ENCODE measurements at places on chromosomes 7 and 10.

DNA sequence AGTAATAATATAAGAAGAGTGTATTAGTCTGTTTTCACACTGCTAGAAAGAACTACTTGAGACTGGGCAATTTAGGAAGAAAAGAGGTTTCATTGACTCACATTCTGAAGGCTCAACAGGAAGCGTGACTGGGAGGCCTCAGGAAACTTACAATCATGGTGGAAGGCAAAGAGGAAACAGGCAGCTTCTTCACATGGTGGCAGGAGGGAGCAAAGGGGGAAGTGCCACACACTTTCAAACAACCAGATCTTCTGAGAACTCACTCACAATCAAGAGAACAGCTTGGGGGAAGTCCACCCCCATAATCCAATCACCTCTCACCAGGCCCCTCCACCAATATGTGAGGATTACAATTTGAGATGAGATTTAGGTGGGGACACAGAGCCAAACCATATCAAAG is 212.5 kb upstream of the HDAC9 start:
- DNase-seq, result no peak

GRCh38 chr10:100895346-100895745 is 17.4 kb upstream of the SLF2 start:
- no peak for DNase-seq

DNA sequence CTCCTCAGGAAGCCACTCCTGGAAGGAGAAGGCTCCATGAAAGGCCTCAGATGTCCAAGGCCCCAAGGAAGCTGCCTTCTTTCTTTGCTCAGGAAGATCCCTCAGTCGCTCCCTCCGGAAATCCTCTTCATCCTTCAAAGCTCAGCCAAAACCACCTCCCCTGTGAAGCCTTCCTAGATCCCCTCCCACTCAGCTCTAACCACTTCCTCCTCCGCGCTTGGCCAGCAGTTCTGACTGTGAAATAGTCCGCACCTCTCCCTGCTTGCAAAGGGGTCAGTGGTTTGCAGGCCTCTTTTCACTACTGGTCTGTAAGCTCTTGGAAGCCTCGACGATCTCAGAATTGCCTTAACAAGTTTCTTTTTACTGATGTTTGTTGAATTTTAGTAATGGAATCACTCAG is 23.9 kb downstream of the PYROXD2 start:
- DNase-seq, result no peak

DNA sequence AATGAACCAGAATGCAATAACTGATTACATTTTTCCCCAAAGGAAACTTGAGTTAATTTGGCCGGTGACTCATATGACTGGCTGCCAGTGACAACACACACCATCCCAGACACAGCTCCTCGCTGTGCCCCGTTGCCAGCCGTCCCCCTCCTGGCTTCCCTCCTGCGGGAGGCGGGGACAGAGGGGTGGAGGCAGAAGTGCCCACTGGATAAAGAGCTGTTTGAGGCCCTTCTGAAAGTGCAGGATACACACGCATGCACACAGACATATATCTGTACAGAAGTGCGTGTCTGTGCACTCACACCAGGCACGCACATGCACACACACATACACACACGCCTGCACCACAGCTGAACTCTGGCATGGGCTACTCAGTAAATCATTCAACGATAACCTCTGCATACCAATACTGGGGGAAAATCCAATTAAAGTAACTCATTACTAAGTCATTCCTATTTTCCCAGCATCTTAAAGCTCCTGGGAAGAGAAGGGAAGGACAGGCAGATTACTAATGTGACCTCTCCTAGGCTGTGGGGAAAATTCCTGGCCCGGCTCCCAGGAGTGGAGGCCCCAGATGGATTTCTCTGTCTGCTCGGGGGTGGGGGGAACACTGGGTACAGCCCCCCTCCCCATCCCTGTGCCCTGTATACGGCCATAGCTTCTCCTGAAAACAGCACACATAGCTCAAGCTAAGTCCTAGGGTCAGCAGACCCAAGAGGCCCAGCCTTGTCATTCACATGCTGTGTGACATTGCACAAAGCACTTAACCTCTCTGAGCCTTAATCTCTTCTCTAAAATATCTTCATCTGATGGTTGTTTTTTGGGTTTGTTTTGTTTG is 52.3 kb upstream of the MYL10 start:
- DNase-seq, result no peak

DNA sequence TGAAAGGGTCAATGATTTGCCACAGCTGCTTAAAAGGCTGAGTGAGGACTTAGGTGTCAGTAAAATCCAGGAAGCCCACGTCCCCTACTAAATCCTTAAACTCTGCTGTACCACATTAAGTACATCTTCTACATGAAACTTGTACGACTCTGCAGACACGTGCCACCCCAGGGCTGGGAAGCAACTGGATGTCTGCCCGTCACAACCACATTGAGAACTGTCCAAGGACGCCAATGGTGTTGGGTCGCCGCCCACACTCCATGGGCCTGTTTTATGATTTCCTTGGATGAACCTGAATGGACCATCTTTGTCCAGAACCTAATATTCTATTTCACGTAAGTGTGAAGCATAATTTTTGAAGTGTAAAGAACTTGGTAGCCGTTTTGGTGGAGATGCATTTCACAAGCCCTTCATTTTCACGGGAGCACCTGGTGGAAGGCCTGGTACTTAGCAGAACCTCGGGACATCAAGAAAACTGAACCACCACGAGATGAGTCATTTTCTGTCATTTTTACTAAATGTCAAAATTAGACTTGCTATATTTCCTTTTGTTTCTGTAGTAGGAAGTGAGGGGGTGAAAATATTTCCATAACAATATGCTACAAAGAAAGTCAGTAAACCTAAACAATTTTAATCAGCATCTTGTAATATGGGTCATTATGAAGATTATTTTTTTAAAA is 134.9 kb downstream of the SFMBT2 start:
- no peak for DNase-seq

GRCh38 chr10:128047351-128047750 is 78.9 kb downstream of the MKI67 start:
- DNase-seq, result peak; percentile 76

DNA sequence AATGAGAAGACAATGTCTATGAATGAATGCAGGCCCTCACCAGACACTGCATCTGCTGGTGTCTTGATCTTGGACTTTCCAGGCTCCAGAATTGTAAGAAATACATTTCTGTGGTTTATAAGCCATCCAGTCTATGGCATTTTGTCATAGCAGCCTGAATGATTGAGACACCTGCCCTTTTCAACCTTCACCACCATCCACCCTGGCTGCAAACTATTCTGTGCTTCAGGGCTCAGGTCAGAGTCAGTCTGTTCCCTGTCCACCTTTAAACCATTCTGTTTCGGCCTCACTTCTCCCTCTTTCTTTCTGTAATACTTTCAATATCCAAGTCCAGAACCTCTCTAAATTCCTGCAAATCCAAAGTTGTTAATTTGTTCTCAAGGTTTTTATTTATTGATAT is 15.9 kb upstream of the CDK13 start:
- no peak for DNase-seq

DNA sequence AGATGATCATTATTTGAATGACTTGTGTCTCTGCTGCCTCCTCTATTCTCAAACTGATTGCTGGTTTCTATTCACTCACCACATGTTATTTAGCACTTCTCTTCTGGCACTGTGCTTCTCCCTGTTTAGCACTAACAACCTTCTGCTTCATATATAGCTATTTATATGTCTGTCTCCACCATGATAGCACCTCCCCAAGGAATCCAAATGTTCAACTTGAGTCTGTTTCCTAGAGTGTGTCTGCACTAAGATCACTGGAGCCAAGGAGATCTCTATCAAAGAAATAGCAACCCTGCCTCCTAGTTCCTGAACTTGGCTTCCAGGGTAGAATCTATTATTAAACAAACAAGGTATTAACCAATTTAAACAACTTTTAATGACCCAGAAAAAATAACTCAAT is 104.5 kb downstream of the CYP26A1 start:
- no peak for DNase-seq

DNA sequence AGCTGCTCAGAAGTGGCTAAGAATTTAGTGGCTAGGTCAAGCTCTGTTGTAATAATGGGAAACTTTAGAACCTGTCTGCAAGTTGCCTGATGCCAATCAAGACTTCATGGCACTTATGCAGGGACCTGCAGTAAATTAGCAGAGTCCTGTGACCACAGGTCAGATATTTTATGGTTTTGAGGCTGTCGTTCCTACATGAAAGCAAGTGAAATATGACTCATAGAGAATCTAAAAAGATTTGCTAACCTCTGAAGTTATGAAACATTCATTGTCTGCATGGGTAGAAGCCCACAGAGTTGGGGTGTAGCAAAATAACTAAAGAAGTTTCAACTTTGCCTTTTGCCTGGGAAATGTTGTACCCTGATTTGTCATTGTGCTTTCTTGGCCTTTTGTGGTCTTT is 32.3 kb downstream of the SLC39A12 start:
- no peak for DNase-seq

GRCh38 chr7:87148332-87148955 is 3.8 kb upstream of the DMTF1 start:
- no peak for DNase-seq

GRCh38 chr10:47323636-47324296 is 1.5 kb downstream of the GDF2 start:
- no peak for DNase-seq

GRCh38 chr7:29479301-29480200 is 84.1 kb upstream of the PRR15 start:
- DNase-seq, result no peak

DNA sequence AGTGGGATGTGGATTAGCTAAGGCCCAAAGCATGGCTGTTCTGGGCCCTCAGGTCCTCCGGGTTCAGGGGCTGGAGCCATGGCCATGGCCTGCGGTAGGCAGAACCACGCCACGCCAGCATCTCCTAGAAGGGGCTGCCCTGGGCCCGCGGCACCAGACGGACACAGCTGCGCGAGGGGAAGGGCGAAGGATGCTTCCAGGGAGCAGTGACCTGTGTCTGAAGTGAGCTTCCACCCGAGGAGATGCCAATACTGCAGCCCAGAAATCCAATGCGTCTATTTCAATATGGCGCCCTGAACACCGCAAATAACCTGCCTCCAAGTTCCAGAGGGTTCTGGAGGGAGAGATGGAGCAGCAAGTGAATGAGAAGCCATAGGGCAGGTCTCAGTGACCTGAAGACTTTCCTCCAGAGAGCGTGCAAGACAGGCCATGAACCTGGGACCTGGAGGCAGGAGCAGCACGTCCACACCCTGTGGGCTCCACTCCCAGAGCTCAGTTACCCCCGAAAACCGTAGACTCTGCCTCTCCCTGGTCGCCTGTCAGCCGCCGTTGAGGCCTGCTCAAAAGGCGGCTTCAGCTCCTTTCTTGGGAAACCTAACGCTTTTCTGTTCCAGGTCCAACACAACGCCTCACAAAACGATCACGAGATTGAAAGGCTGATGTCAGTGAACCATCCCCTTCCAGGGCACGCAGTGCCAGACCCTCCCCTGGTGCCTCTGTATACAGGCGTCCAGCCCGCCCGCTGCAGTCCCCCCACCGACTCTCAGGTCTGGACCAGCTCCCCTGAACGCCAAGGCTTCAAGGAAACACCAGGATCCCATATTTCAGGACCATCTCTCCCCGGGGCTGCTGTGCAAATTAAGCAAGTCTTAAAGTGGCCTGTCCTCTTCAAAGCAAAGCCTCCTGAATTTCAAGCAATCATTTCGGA is 37.4 kb downstream of the AMZ1 start:
- no peak for DNase-seq

GRCh38 chr7:133109816-133110215 is 27.9 kb upstream of the CHCHD3 start:
- DNase-seq, result no peak

DNA sequence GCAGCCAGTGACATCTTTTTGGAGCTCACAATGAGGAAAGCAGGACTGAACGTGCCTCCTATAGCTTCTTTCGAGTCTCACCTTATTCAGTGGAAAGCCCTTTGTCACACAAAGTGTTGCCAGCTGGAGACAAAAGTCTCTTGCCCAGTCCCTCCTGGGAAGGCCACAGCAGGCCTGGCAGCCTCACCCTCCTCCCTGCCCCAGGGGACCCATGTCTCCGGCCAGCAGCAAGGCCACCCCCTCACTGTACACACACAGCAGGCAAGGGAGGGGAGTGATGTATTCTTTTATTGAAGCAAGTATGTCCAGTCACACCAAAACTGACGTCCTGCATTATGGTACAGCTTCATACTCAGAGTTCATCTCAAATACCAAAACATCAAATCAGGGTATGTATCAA is 56.0 kb downstream of the CSGALNACT2 start:
- DNase-seq, result no peak

DNA sequence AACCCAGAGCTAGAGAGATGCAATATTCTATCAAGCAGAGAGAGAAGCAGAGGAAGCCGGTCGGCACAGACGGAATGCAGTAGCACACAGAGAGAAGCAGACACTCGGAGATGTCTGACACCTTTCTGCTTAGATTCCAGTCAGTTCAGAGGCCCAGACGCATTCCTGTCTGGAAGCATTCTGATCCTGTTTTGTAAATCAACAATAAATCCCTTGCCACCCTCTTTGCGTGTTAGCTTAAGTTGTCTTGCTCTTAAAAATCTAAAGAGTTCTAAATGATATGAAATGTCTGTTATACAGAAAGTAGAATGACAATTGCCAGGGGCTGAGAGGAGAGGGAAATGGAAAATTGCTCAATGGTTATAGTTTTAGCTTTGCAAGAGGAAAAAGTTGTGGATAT is 27.4 kb upstream of the ATRNL1 start:
- no peak for DNase-seq

DNA sequence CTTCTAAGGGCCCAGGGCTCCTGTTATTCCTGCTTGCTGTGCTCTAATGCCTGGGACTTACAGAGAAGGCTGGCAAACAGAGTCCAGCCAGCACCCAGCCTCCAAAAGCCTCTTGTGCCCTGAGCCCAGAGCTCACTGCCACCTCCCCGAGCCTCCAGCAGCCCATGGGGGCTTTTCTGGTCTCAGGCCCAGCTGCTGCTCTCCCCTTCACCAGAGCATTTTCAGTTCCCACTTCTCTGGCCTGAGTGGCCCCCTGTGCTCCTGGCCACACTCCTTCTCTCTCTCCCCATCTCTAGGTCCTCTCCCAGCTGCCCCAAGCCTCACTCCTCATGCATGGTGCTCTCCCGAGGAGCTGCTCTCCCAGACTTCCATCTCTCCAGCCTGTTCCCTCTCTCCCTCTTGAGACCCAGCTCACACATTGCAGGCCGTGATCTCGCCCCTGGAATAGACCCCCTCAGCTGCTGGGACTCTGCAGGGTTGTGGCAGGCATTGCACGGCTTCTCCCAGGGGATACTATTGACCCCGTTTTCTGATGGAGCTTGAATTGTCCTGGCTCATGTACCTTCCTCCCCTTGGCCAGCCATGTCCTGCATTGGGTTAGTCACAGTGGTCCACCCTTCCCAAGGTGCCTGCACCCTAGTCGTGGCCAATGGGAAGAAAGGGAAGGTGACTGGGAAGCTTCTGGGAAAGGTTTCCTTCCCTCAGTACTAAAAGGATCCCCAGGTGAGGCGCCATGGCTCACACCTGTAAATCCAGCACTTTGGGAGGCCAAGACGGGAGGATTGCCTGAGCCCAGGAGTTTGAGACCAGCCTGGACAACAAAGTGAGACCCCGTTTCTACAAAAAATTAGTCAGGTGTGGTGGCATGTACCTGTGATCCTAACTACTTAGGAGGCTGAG is 9.0 kb upstream of the RASSF4 start:
- DNase-seq, result no peak
